ENCODE measurements at places on chromosomes 11 and 22.

DNA sequence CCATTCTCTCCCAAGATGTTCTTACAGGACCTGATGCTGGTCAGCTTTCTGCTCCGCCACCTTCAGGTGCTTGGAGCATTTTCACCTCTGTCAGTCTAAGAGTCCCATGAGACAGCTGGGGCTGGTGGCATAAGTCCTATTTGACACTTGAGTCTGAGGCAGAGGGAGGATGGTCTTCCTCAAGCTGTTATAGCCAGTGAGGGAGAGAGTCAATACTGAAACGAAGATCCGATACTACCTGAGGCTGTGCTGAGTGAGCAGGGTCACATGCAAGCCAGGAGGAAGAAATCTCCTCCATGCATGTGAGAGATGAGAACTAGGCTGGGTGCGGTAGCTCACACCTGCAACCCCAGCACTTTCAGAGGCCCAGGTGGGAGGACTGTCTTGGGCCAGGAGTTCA is 5.6 kb downstream of the ZFPL1 start:
- DNase-seq: no peak

GRCh38 chr11:86151174-86152005 is 82.5 kb upstream of the PICALM start:
- no peak for DNase-seq

GRCh38 chr22:47030143-47030661 is 267.8 kb downstream of the TBC1D22A start:
- no peak for DNase-seq

- DNase-seq: no peak
These were observed 135.4 kb upstream of the LARGE1 start for GRCh38 chr22:34055525-34056200.

GRCh38 chr11:93484716-93485115 is 58.5 kb downstream of the SMCO4 start:
- DNase-seq: no peak

DNA sequence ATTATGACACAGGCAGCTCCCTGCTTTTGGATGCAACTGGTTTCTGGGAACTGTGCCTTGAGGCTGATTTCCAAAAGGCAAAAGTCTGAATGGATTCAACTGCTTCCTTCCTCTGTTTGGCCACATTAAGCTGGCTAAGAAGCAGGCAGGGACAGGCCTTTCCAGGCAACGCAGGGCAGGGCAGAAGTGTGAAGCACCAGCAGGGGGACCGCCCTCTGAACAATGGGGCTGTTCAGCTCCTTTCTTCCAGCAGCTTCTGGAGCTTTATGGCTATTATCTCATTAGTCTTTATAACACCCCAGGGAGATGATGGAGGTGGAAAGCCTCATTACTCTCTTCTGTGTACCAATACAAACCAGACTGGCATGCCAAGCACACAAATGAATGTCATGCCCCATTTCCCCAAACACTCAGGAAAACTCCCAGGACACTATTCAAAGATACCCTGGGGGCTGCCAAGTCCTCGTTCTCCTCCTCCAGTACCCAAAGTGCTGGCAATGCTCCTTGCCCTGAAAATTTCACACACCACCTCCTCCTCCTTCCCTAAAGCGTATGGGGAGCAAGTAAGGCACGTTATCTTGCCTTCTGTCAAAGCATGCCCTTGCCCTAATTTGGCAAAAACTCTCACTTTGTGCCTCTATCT is 21.3 kb downstream of the MORC2 start:
- no peak for DNase-seq

GRCh38 chr11:33445761-33446161 is 188.6 kb downstream of the HIPK3 start:
- DNase-seq: no peak

DNA sequence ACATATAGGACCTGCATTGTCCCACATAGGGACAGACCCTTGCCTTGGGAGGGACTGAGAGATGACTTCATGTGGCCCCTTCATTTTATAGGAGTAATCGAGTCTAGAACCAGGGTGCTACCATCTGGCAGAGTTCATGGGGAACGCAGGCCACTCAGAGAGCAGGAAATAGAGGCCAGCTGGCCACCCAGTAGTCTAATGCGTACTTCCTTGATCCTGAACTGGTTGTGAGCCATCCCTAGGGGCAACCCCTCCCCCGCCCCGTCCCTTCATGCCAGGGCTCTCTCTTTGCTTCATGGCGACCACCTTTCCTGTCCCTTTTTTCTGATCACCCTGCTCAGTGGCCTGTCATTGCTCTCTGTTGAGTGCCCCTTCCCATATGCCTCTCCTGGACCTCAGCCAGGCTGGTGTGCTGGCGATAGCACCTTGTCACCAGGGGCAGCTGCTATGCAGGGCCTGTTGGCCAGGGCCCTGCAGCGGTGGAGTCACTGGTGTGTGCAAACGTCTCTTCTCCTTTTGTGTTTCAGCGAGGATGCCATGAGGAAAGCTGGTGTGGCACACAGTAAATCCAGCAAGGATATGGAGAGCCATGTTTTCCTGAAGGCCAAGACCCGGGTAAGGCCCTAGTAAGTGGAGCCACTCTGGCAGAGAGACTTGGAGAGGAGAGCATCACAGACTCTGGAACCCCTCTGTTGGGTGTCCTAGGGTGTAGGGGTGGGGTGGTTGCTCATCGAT is 29.3 kb downstream of the MED15 start:
- DNase-seq: no peak

DNA sequence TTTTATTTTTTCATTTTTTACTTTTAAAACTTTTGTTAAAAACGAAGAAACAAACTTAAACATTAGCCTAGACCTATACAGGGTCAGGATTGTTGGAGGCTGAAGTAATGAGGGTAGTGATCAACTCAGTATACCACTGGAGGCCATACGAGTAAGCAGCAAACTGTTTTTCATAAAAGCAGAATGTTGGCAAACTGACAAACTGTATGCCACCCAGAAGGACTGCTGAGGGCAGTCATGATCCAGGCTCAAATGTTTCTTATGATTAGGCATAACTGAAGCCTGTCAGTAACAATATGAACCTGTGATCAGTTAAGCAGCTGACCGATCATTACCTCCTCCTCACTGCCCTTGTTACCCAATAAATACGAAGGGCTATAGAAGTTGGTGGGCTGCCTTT is 10.2 kb upstream of the SC5D start:
- no peak for DNase-seq

GRCh38 chr11:57700425-57700824 is 11.6 kb downstream of the MED19 start:
- DNase-seq: no peak

GRCh38 chr11:12246147-12246546 is 131.2 kb upstream of the PARVA start:
- DNase-seq: no peak

- peak; percentile 62 for DNase-seq
These were observed 25.1 kb upstream of the RELT start for GRCh38 chr11:73350908-73351636.

- no peak for DNase-seq
These were observed 105.3 kb downstream of the PTPRJ start for GRCh38 chr11:48085688-48086087.

DNA sequence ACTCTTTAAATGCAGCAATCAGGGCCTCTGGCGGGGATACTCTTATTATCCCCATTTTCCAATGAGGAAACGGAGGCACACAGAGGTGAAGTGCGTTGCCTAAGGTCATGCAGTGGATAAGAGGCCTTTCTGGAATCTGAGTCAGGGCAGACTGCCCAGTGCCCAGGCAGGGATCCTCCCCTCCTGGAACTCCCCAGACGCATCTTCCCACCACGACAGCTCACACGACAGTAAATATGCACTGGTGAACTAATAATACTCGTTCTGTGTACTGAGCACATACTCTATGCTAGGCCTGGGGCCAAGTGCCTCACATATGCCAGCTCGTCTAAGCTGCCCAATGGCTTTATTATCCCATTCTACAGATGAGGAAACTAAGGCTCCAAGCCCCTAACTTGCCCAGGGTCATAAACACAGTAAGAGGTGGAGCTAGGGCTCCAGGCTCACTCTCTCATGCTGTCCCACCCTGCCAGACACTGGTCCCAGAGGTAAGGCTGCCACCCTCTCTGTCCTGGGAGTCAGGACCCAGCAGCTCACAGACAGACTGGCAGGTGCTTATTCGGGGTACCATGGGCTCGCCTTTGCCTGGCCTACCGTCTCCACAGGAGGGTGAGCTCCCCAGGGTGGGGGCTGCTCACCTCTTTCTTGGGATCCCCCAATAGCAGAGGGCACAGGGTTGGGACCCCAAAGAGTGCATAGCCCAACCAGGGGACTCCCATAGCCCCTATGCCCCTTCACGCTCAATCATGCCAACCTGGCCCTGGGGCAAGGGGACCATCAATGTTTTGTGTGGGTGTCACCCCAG is 2.3 kb downstream of the IL2RB start:
- DNase-seq: peak; percentile 45

GRCh38 chr22:30421695-30422480 is 3.7 kb upstream of the MTFP1 start:
- no peak for DNase-seq

DNA sequence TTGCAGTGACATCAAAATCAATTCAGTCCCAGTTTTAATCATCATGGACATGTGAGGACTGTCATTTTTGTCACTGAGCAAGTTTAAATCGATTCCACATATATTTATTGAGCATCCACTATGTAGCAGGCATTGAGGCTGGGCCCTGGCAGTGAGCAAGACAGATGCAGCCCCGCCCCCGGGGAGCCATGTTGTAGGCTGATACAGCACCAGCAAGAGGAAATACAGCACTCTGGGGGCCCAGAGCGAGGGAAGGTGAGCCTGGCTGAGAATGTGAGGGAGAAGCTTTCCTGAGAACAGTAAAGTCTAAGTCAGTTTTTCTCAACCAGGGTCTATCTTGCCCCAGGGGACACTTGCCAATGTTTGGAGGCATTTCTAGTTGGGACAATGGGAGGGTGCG is 108.6 kb upstream of the ASPHD2 start:
- DNase-seq: no peak

GRCh38 chr11:70065318-70066135 is 12.6 kb upstream of the ANO1 start:
- no peak for DNase-seq

Measured in activated naive CD4-positive, alpha-beta T cell treated with Interleukin-2 at 50 U/mL for 16 hours (primary cell).